ENCODE measurements at places on chromosomes 11 and 22.

DNA sequence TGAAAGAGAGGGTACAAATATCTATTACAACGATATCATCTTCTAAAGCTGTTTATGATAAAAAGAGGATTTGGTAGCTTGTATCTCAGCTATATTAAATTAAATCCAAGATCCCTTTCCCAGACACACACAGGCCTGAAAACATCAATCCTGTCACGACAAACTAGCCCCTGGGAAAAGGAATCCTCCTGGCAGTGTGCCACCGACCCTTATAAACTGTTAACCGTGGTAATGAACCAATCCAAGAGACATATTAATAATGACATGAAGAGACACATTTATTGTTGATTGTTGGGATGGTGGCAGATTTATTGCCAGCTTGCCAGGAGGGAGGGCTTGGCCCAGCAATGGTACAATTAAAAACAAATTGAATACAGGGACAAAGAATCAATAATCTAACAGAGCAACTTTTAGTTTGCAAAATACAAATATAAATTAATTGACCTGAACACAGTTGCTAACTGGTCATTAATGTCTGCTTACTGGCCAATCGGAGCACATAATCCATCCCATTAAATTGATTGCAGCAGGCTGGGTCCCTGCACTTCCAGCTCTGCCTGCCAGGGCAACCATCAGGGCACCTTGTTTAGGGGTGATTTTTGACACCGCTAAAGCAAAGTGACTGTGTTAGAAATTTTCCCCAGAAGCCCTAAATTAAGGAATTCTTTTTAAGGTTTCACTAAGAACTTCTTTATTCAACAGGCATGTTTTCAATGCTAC, 887.6 kb downstream of the OPCML start:
- DNase-seq: no peak

DNA sequence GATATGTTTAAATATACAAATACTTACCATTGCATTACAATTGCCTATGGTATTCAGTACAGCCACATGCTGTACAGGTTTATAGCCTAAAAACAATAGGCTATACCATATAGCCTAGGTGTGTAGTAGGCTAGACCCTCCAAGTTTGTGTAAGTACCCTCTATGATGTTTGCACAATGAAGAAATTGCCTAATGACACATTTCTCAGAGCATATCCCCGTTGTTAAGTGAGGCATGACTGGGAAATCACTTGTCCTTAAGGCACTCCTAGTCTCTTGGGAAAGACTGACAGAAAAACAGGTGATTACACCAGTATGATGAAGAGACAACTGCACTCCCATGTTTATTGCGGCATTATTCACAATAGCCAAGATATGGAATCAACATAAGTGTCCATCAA, 187.2 kb downstream of the SPON1 start:
- DNase-seq: no peak

- no peak for DNase-seq
These were observed 103.1 kb downstream of the PDE2A start for GRCh38 chr11:72570893-72571661.

DNA sequence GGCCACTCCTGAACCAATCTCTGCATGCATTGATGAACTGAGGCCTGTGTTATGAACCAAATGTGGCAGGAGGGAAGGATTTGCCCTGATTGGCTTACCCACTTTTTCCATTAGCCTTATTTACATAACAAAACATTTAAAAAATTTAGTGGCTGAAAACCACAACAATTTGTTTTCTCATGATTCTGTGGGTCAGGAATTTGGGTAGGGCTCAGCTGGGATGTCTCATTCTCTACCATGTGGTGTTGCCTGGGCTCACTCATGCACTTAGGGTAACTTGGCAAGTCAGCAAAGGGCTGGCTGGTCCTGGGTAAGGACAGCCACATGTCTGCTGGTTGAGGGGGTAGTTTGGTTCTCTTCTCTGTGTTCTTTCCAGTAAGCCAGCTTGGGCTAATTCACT, 35.1 kb upstream of the CYP2R1 start:
- no peak for DNase-seq

DNA sequence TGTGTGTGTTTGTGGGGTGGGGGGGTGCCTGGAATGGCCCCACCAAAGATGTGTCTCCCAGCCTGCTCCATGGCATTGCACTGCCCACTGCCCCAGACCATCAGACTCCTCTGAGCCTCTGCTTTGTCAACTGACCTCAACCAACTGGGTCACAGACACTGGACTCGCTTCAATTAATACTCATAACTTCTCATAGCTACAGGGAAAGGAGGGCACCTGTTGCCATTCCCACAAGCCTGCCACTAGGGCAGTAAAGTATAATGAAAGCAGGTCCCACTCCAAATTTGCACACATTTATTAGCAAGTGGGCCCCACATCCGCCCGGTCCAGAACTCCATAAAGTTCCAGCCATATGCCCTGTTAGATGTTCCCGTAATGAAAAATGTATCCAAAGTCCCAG, 70.5 kb upstream of the PRDM11 start:
- no peak for DNase-seq

GRCh38 chr11:69726481-69726880, 22.7 kb upstream of the FGF19 start:
- no peak for DNase-seq

DNA sequence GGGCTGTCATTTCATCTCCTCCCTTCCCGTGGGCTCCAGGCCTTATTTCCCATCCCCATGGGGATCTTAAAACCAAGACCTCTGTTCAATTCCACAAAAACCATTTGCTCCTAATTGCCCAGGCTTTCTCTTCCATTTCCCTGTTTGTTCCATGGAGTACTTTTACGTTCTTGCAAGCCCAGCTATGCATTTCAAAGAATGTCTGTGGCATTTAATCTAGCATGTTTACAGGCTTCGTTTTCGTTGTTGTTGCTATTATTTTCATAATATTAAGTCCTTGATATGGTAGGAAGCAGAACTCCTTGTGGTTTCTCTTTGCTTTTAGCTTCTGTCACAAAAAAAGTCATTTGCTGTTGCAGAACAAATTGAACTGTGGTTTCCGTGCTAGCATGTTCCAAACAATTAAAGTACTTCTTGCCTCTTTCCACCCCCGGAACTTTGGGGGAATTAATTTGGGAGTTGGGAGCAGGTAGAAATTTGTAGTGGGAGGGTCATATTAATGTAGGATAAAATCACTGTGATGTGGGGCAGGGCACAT, 68.1 kb upstream of the SLC22A12 start:
- DNase-seq: no peak

DNA sequence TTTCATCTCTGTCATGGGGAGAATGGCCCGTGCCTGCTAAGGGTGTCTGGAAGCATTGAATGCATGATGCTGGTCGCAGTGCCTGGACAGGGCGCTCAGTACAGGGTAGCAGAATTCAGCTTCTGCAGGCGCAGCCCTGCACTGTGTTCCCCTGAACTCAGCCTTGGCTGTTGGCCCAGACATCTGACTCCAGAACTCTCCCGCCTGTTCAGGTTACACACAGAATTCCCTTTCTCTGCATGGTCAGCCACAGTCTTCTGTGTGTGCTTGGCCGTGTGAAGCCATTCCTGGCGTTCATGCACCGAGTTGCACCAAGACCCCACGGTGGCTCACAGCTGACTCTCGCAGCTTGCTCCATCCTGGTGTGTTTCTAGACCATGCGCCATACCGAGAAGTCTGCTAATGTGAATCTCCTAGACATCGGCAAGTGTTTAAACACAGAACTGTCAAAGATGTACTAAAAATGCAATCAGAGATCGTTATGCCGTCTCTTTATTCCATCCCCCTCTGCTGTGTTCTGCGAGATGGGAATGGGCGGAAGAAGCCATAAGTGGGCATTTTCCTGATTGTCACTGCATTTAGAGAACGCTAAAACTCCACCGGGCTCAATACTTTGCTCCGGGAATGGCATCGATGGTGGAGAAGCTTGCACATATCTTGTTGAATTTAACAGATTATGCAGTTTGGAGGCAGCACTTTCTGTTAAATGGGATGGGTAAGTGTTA, 55.6 kb downstream of the MPPED1 start:
- DNase-seq: no peak

GRCh38 chr11:10139143-10139542, 154.9 kb downstream of the SBF2 start:
- DNase-seq: no peak

DNA sequence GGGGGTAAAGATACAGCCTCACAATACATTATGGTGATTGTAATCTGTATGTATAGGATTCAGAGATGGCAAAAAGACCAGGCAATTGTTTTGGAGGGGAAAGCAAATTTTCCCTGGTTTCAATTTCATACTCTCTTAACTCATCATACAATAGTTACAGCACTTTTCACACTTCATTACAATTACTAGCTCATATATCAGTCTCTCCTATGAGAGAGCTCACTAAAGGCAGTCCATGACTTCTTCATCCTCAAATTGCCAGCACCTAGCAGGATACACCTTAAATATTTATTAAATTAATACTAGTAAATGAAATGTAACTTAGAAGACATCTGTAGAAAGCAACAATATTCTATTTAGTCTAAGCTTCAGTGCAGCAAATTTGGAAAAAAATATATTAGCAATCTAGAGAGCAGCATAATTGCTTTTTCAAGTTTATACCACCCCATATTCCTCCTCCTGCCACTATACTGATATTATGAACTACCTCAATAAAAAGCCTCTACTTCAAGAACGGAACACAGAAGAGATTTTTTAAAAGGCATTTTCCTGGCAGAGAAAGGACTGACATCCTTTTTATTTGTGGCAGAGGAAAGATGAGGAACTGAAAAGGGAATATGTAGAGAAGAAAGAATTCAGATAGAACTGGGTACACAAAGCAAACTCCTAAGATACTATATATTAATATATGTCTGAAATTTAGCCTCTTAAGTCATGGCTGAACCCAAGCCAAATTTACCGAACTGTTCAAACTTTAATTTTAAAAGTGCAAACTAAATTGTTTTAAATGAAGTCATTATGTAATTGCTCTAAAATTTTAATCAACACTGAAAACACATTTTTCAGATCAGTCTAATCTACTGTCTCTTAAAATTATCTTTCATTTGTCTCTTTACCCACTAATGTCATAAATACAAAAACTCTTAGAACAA, 27.7 kb downstream of the PICALM start:
- no peak for DNase-seq
